ENCODE measurements at places on chromosomes 5 and 9. TPM values are rescaled to one million over a fixed set of nuclear protein-coding genes. Genes with fewer than 3 reads are reported as not detected.
A peak's percentile ranks its signal among the peaks of the same experiment; 100 is the strongest.

The HAVCR2 gene
- total RNA-seq: not detected

The SLC34A3 gene
- total RNA-seq: 1.0 TPM

The RELL2 gene
- total RNA-seq: 4.1 TPM

The PCDHGA5 gene
- 0.98 TPM for total RNA-seq

The PCBD2 gene
- total RNA-seq: 5.4 TPM

The HNRNPA0 gene
- 14.9 TPM for total RNA-seq

DNA sequence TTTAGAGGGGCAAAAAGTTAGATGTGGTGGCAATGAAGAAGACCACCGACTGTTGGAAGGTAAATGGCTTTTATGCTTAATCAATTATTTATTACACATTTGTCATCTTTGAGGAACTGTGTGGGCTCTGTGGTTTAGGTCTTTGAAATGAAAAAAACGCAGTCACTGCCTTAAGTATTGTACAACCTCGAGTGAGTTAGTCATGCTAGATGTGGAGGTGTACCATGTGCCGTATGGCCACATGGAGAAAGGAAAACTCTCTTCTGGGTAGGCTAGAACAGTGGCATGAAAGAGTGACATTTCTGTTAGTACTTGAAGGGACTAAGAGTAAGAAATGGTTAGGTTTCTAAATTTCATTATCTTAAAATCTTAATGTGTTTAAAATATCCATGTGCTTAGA lies 166.1 kb downstream of the HACD4 start:
- H3K4me3 ChIP-seq: no peak overlapping the region
- DNase-seq: no peak
- no peak overlapping the region for H3K27ac ChIP-seq
- no peaks in the 10 kb centered on the region for H3K4me1 ChIP-seq
- no peaks in the 10 kb centered on the region for H3K27me3 ChIP-seq

- DNase-seq: no peak
- no peaks in the 10 kb centered on the region for H3K27me3 ChIP-seq
- H3K36me3 ChIP-seq: no peaks in the 10 kb centered on the region
- no peak overlapping the region for H3K4me3 ChIP-seq
- H3K4me1 ChIP-seq: no peaks in the 10 kb centered on the region
- H3K27ac ChIP-seq: no peak overlapping the region
Observed at GRCh38 chr9:80500300-80500699, 928.5 kb downstream of the TLE4 start.

DNA sequence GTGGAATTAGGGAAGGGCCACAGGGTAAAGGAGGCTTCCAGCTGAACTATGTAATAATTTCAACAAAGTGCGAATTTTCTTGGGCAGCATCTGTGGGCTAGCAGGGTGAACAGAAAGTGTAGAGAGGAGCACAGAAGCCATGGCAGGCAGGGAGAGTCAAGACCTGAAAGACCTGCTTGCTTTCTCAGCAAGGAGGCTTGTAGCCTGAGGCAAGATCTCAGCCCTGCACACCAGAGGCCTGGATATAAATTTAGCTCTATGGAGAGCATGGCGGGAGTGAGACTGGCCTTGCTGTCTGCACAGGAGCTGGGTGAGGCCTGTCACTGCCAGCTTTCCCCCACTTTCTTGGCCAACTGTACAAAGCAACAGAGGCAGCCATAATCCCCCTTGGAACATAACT lies 32.1 kb upstream of the SH3TC2 start:
- H3K4me1 ChIP-seq: no peaks in the 10 kb centered on the region
- no peak overlapping the region for H3K4me3 ChIP-seq
- H3K27ac ChIP-seq: no peak overlapping the region
- peak; percentile 50 for DNase-seq

DNA sequence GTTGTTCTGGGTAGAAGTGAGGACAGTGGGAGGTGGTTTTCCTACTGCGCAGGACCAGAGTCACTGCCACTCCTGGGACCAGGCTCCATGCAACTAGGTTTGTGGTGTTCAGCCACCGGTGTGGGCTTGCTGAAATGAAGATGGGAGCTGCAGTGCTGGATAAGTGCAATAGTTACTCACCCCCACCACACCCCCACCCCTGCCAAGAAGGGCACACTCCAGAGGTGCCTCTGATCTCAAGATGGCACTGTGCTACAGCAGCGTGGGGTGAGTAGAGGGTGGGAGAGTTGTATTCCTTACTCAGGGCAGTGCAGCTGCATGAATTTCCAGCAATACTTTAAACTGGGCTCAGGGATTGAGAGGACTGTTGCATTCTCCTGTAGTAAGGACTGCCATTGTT lies 187.4 kb upstream of the TLX3 start:
- H3K4me1 ChIP-seq: no peaks in the 10 kb centered on the region
- no peaks in the 10 kb centered on the region for H3K27me3 ChIP-seq
- no peak overlapping the region for H3K4me3 ChIP-seq
- H3K27ac ChIP-seq: no peak overlapping the region
- no peaks in the 10 kb centered on the region for H3K36me3 ChIP-seq

DNA sequence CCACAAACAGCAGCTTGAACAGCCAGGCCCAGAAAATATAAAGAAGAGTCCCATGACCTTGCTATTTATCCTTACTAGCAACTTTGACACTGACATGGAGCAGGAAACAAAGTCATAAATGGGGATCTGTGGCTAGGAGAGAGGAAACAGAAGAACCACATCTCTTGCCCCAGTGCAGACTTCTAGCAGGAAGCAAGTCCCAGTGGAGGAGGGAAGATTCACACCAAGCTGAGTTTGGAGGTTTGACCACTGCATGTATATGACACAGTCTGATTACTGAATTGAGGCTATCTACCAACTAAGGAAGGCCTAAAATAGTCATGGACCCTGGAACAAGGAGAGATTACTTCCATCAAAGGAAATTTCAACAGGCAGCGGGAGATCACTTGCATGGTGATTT lies 51.4 kb downstream of the CDH6 start:
- H3K4me3 ChIP-seq: no peak overlapping the region
- H3K36me3 ChIP-seq: no peaks in the 10 kb centered on the region
- H3K4me1 ChIP-seq: no peaks in the 10 kb centered on the region

GRCh38 chr9:124708074-124708473 lies 63.0 kb downstream of the NR6A1 start:
- no peak for DNase-seq
- peaks cover 26% of the 10 kb centered on the region for H3K4me1 ChIP-seq
- peak overlapping the region; percentile 79 for H3K27ac ChIP-seq
- H3K4me3 ChIP-seq: no peak overlapping the region
- H3K27me3 ChIP-seq: no peaks in the 10 kb centered on the region
- H3K36me3 ChIP-seq: no peaks in the 10 kb centered on the region

GRCh38 chr9:126953041-126953809 lies 38.6 kb downstream of the RALGPS1 start:
- no peaks in the 10 kb centered on the region for H3K27me3 ChIP-seq
- no peak for DNase-seq
- H3K4me3 ChIP-seq: no peak overlapping the region

DNA sequence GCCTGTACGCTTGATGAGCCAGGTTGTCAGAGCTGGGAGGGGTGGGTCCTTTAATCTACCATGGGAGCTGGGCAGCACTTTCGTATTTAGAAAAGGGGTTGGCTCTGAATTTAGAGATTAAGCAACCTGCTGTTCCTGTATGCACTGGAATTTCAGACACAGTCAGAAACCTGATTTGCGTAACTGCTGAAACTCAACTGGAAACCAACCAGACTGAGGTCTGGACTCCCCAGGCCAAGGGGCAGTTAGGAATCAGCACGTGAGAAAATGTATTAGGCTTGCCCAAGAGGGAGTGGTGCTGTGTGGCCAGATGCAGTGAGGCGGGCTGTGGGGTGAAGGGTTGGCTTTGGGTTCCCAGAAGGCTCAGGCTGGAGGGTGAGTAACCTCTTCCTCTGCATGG lies 235.0 kb downstream of the GOLPH3 start:
- H3K4me1 ChIP-seq: no peaks in the 10 kb centered on the region
- H3K4me3 ChIP-seq: no peak overlapping the region
- DNase-seq: no peak

- no peaks in the 10 kb centered on the region for H3K27me3 ChIP-seq
- H3K27ac ChIP-seq: no peak overlapping the region
- no peak for DNase-seq
- H3K36me3 ChIP-seq: no peaks in the 10 kb centered on the region
- H3K4me3 ChIP-seq: no peak overlapping the region
Observed at GRCh38 chr5:133232911-133233310, 181.1 kb downstream of the HSPA4 start.

- no peaks in the 10 kb centered on the region for H3K27me3 ChIP-seq
- H3K4me3 ChIP-seq: no peak overlapping the region
- no peak for DNase-seq
- no peak overlapping the region for H3K27ac ChIP-seq
- no peaks in the 10 kb centered on the region for H3K4me1 ChIP-seq
- no peaks in the 10 kb centered on the region for H3K36me3 ChIP-seq
Observed at GRCh38 chr9:114170771-114171461, 15.6 kb downstream of the COL27A1 start.

GRCh38 chr5:132500931-132501628 lies 10.5 kb upstream of the IRF1 start:
- H3K4me3 ChIP-seq: no peak overlapping the region
- no peaks in the 10 kb centered on the region for H3K36me3 ChIP-seq
- H3K27me3 ChIP-seq: no peaks in the 10 kb centered on the region
- no peak overlapping the region for H3K27ac ChIP-seq

DNA sequence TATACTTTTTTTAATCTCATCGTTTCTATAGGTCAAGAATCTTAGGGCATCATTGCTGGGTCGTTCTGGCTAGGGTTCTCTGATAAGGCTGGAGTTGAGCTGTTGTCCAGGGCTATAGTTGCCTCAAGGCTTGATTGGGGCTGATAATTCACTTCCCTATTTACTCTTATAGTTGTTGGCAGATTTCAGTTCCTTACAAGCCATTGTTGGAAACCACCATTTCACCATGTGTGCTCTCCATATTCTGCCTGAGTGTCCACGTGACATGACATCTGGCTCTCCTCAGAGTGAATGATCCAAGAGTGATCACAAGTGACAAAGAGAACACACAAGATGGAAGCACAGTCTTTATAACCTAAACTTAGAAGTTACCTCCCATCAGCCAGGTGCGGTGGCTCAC lies 852.2 kb downstream of the EFNA5 start:
- H3K27me3 ChIP-seq: no peaks in the 10 kb centered on the region
- H3K4me1 ChIP-seq: no peaks in the 10 kb centered on the region
- no peak overlapping the region for H3K27ac ChIP-seq
- no peaks in the 10 kb centered on the region for H3K36me3 ChIP-seq

DNA sequence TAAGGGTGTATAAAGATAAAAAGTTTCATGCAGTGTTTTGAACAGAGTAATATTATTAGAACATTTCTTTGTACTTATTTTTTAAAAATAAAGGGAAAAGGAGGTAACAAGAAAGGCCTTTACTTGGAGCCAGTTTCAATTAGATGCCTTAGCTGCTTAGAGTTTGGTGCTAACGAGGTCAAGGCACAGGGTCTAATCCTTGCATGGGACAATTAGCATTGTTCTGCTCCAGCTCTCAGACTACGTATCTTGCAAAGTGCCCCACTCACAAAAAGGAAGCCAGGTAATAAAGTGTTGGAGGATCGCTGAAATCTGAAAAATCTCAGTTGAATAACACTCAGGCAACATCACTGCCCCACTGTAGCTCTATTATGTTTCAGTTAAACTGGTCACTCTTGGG lies 2011.3 kb downstream of the EFNA5 start:
- no peak overlapping the region for H3K27ac ChIP-seq
- no peak for DNase-seq
- no peaks in the 10 kb centered on the region for H3K36me3 ChIP-seq
- no peaks in the 10 kb centered on the region for H3K4me1 ChIP-seq

DNA sequence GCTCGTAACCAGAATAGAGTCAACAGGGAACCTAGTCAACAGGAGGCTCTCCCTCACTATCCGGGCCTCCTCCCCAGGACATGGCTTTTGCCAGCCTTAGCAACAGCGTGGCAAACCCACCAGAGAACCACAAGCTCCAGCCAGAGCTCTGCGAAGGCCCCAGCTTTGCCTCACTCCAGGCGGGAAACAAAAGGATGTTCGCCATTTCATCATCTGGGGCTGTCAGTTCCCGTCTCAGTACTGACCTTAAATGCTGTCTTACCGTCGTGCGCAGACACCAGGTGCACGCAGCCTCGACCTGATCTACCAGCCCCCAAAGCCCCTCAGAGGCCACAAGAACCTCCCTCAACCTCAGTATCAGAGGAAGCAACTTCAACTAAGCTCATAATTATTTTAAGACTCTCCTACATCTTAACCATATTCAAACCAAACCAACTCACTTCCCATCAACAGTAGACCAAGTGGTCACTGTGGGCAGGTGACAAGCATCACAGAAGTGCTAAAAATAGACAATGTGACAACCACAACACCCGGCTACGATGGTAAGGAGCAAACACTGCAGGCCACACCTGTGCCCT lies 71.4 kb downstream of the SEMA4D start:
- H3K36me3 ChIP-seq: no peaks in the 10 kb centered on the region
- H3K4me1 ChIP-seq: peaks cover 15% of the 10 kb centered on the region
- H3K27me3 ChIP-seq: no peaks in the 10 kb centered on the region
- no peak overlapping the region for H3K4me3 ChIP-seq
- H3K27ac ChIP-seq: no peak overlapping the region
- DNase-seq: no peak

- no peaks in the 10 kb centered on the region for H3K36me3 ChIP-seq
- no peaks in the 10 kb centered on the region for H3K27me3 ChIP-seq
- no peak for DNase-seq
- peak overlapping the region; percentile 41 for H3K4me3 ChIP-seq
Observed at GRCh38 chr5:82389347-82389746, 111.2 kb upstream of the RPS23 start.

DNA sequence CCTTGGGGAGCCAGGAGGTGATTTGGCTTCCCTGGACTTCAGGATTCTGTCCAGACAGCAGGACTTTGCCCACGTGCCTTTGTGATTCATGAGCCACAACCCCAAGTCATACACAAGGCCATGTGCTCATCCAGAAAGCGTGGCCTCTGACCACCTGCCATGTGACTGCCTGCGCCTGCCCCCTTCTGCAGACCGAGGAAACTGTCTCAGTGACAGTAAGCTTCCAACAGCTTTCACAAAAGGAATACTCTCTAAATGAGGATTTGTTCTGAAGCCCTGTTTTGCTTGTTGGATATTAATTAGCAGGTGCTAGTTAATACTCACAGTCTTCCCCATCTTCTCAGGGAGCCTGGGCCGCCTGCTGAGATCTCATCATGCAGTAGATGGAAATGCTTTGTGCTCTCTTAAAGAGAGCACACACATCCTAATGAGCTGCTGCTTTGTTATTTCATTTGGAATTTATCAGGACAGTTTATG lies 36.9 kb upstream of the ANGPTL2 start:
- no peak overlapping the region for H3K4me3 ChIP-seq
- DNase-seq: no peak
- no peaks in the 10 kb centered on the region for H3K27me3 ChIP-seq
- H3K4me1 ChIP-seq: peaks cover 6% of the 10 kb centered on the region
- no peaks in the 10 kb centered on the region for H3K36me3 ChIP-seq
- H3K27ac ChIP-seq: no peak overlapping the region
